ENCODE measurements at places on chromosomes 16 and 17.

- DNase-seq, result no peak
Measured at GRCh38 chr17:40448639-40449261, 5.5 kb downstream of the IGFBP4 start.

- DNase-seq, result no peak
Measured at GRCh38 chr16:81925016-81925415, 86.3 kb downstream of the SDR42E1 start.

- DNase-seq, result no peak
Measured at GRCh38 chr17:83196024-83196365, 116.6 kb downstream of the METRNL start.

- DNase-seq, result no peak
Measured at GRCh38 chr17:43449470-43450248, 34.1 kb upstream of the DHX8 start.

DNA sequence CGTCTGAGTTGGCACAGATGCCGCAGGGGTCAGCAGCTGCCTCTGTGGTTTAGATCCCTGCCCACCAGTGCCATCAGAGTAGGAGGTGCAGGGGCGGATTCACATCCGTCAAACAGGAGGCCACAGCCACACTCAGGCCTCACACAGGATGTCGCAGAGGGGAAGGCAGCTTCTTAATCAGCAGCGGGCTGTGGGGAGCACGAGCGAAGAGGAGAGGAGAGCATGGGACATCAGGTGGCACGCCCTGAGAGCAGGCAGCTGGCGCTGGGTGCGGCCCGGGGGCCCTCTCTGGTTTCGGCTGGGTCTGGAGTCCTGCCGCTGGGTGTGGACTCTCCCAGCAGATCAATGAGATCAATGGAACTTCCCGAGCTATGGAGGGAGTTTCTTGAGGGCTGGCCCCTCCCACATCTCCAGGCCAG lies 9.6 kb downstream of the LLGL2 start:
- DNase-seq, result no peak

GRCh38 chr17:59332749-59333377 lies 1.4 kb downstream of the YPEL2 start:
- no peak for DNase-seq

- DNase-seq, result no peak
Measured at GRCh38 chr17:6027342-6028024, 42.7 kb upstream of the WSCD1 start.

GRCh38 chr16:54648575-54648974 lies 282.1 kb upstream of the IRX5 start:
- DNase-seq, result no peak

GRCh38 chr17:4249452-4250029 lies 14.2 kb downstream of the ANKFY1 start:
- DNase-seq, result no peak

GRCh38 chr17:56994009-56994792 lies 16.3 kb downstream of the SCPEP1 start:
- DNase-seq, result no peak

DNA sequence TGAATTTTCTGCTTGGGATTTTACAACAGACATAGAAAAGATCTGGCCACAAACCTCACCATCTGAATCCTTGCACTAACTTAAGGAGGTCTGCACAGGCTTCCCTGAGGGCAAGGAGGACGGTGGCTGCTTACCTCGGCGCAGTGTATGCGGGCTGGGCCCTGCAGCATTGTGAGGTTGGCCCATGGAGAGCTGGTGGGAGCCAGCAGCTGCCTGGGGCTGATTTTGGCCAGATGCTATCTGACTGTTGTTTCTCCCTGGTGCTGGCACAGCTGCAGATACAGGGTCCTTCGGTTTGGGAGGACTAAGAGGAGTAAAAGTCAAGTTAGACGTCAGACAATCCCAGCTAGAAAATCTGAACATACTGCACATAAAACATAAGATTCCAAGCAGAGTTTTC lies 79.8 kb downstream of the ARHGAP17 start:
- DNase-seq, result no peak

DNA sequence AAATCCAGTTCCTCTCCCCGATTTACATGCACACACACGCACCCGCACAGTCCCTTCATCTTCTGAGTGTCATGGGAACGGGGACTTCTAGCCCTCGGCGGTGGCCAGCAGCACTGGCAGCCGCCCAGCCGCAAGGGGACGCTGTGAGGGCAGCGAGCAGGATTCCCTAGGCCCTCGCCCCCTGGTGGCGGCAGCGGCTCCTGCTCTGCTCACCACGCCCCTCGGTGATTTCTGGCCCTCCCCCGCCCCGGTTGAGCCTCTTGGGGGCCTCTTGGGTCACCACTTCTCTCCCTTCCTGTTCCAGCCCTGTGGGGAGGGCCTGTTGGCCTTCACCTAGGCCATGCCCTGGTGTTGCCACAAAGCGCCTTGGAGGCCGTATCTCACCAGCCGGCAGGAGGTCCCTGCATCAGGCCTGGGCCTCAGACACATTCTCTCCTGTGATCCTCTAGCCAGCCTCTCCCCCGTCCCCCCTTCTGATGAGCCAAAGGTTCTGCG lies 75.2 kb upstream of the KSR1 start:
- DNase-seq, result no peak

All from GOT3 (cell line).